ENCODE measurements at places on chromosomes 2 and 18.

DNA sequence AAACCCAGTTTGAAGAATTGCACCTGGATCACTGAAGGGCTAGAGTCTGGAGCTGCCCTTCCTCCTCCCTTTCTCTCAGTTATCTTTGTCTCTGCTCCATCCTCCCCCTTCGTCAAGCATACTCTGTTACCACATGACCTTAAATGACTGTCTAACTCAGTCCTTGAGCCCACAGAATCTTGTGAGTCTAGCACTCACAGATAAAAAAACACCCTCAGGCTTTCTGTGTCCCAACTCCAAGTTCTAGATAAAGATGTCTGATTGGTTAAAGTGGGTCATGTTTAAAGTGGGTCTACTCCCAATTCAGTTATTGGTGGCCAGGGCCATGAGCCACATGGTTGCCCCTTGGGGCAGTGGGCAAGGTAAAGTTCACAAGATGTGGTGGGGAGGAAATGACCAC, 53.5 kb upstream of the CYP1B1 start:
- DNase-seq, result no peak

DNA sequence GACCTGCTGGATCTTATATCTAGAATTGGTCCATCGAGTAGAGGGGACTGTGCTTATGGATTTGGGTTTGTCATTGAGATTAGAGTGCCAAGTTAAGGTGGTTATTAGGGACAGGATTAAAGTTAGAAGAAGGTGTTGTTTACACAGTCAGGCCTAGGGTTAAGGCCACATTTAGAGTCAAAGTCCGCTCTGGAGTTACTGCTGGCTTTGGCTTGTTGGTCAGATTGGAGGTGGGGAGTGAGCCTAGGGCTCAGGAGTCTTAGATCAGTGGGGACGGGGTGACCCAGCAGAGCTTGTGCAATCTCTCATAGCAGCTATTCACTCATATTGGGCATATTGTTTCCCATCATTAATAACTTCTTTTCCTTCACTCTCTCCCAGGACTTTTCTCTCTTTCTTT, 13.5 kb upstream of the EPAS1 start:
- no peak for DNase-seq

- no peak for DNase-seq
Observed at GRCh38 chr2:205245001-205245400, 437.3 kb upstream of the NRP2 start.

DNA sequence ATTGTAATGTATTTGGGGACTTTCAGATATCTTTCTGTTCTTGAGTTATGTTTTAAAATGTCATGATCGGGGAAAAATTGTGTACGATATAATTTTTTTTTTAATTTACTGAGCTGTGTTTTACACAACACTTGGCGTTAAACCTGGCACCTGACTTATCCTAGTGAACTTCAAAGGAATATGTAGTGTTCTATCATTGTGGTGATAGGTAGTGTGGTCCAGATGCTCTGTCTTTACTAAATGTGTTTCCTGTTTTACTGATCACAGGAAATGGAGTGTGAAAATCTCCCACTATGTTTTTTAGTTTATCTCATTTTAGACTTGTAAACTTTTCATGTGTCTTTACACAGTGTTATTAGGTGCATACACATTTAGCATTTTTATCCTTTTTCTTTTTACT, 98.0 kb downstream of the SLC5A7 start:
- DNase-seq, result no peak

- no peak for DNase-seq
Observed at GRCh38 chr18:69102959-69103358, 297.7 kb upstream of the DOK6 start.

DNA sequence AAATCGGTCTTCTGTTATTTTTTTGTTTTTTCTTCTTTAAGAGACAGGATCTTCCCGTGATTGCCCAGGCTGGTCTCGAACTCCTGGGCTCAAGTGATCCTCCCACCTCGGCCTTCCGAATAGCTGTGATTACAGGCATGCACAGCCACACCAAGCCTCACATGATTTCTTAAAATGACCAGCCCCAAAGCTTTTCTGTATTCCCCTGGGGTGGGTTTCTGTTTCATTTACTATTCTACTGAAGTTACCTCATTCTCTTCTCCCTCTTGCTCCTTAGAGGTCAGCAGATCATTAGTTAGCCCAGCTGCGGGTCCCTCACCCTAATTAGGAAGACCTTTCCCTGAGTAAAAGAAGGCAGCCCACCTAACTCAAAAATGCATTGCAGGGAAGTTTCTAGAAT, 27.6 kb downstream of the SLC1A4 start:
- no peak for DNase-seq

DNA sequence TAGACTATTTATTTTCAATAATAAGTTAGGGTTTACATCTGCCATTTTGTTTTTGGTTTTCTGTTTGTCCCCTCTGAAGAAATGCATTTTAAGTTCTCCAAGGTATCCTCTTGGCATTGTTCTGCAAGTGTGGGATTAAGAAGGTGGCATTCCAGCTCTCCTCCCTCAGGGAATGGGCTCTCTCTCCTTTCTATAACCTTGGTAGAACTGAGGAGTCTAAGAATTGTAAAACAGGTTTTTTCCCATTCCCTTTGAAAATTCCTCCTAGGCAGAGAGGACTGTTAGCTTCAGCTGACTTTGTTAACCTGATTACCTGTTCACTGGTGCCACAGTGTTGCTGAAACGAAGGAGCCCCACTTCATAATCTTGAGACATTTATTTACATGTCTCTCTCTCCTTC, 26.1 kb upstream of the RAB1A start:
- DNase-seq, result no peak

DNA sequence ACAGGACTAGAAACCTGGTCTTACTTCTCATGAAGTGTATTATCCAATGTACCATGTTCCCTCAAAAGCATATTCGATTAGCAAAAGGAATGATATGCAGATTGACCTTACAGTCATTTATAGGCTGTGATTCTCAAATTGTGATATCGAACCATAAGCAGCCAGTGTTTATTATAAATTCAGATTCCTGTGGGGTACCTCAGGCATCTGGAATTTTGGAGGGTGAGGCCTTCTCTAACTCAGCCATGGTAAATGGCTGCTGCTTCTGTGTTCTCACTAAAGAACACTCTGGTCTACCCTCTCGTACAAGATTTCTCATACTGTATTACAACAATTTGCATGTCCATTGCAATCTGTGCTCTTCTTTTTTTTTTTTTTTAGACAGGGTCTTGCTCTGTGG, 84.5 kb downstream of the PRPF40A start:
- DNase-seq, result no peak

DNA sequence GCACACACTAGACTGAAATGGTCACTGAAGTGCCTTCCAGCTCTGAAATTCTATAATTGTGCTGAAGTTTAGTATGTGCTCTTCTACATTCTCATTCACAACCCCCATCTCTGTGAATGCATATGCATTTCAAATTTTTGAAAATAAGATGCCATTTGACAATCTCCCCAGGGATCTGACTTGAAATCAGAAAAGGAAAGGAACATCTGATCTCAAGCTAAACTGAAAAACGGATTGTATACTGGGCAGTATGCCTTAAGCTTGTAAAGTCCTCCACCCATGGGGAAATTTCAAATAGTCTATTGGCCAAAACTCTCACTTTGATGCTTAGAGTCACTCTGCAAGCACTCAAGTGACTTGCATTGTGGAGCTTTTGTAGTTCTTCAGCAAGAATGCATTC, 22.9 kb downstream of the FAP start:
- no peak for DNase-seq

- no peak for DNase-seq
Observed at GRCh38 chr2:65453916-65454315, 21.5 kb upstream of the SPRED2 start.

GRCh38 chr2:190722061-190722759, 73.3 kb downstream of the NAB1 start:
- no peak for DNase-seq

- DNase-seq, result no peak
Observed at GRCh38 chr2:222805591-222806304, 55.1 kb upstream of the ACSL3 start.

GRCh38 chr2:1248187-1248586, 165.1 kb upstream of the TPO start:
- DNase-seq, result no peak

DNA sequence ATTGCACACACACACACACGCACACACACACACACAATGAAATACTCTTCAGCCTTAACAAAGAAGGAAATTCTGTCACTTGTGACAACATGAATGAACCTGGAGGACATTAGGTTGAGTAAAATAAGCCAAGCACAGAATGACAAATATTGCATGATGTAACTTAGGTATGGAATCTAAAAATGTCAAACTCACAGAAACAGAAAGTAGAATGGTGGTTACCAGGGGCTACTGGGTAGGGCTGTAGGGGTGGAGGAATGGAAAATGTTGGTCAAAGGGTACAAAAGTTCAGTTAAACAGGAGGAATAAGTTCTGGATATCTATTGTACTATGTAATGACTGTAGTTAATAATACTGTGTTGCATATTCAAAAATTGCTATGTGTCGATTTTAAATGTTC, 29.5 kb downstream of the SCN2A start:
- no peak for DNase-seq

GRCh38 chr2:226333388-226333787, 466.2 kb downstream of the IRS1 start:
- no peak for DNase-seq

DNA sequence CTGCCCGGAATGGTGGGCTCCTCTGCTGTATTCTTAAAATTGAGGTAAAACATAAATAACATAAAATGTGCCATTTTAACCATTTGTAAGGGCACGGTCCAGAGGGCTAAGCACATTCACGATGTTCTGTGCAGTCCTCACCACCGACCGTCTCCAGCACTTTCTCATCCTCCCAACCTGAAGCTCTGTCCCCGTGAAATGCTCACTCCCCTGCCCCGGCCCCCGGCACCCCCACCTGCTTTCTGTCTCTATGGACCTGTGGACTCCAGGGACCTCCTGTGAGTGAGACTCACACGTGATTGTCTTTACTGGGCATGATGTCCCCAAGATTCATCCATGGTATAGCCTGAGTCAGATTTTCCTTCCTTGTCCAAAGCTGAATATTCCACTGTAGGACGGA, 38.7 kb upstream of the CTDP1 start:
- no peak for DNase-seq

DNA sequence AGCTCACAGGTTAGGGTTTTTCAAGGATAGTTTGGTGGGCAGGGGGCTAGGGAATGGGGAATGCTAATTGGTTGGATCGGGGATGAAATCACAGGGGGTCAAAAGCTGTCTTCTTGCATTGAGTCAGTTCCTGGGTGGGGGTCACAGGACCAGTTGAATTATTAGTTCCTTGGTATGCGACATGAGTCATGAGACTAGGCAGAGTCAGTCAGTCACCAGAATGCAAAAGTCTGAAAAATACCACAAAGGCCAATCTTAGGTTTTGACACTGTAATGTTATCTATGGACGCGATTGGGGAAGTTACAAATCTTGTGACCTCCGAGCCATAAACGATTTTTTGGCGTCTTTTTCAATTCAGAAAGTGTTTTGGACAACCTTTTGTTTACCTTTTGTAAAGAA, 101.2 kb downstream of the ZNF519 start:
- DNase-seq, result no peak

GRCh38 chr2:158998551-158999248, 30.3 kb downstream of the TANC1 start:
- no peak for DNase-seq

DNA sequence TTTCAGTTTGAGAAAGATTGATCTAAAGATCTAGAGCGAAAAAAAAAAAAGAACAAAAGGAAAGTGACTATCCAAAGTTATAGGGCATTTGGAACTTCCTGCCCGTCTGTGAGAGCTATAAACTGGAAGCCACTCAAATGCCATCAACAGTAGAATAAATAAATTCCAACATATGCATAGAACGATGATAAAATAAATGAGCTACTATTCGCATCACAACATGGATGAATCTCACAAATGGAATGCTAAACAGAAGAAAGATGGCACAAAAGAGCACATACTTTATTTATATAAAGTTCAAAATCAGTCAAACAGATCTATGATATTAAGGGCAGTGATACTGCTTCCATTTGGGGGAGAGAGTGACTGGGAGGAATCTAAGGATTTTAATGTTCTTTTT, 128.8 kb downstream of the TTC32 start:
- DNase-seq, result no peak
